ENCODE measurements at places on chromosomes 5 and 9.

GRCh38 chr5:69364414-69364813 lies 4.9 kb downstream of the AK6 start:
- DNase-seq, result no peak

DNA sequence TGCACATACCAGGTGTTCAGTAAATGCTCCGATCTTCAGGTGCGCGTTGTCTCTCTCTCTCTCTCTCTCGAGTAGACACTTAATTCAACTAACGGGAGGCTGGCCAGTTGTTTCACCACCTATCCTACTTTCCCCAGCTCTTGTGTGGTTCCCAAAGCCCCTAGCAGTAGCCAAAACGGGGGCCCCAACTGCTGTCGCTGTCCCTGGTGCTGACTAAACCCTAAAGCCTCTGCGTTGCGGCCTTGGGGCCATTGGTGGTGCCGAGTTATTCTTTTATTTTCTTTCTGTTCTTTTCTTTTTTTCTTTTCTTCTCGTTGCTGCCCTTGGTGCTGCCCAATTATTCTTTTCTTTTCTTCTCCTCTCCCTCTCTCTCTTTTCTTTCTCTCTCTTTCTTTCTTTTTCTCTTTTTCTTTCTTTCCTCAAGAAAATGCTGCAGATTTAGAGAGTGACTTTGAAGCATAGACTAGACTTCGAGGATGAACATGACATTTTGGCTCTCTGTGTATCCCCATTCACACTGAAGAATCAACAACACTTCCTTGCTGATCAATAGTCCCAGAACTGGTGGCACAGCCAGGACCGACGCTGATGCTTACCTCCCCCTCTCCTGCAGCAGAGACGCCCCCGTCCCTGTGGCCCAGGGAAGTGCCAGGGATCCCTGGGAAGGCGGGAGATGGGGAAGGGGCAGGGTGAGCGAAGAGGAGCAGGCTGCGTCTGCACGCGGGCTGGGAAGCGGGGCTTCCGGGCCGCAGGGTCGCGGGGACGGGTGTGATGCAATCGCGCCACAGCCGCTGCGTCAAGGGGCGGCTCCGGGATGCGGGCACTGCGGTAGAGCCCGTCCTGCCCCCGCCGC lies at the start of gene FBLL1:
Gene FBLL1 (plus strand): TSS at position 785 of the 853 bp plus-strand sequence. CDS start 200 bp downstream, outside the sequence.
- peak; percentile 44 for DNase-seq

- DNase-seq, result no peak
Measured at GRCh38 chr9:120299785-120300184, 280.2 kb downstream of the CDK5RAP2 start.

DNA sequence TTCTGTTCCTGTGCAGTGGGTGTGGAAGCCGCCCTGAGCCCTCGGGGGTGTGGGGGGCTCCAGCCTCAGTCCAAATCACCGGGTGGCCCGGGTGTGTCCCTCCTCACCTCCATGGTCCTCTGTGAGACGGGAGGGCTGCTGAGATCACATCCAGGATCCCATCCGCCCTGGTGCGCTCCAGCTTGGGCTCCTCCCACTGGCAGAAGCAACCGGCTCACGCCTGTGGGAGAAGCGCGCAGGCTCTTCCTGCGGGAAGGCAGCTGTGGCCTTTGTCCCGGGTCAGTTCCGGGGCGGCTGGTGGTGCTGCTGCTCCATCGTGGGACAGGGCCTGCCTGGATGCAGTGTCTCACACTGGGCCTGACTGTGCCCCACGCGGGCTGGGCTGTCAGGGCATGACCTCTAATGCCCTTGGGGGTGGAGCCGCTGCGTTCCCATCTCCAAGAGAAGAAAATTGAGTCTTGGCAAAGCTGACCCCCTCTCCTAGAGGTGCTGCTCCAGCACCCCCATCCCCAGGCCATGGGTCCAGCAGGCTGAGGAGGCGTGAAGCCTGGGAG lies 18.5 kb downstream of the OLFM1 start:
- no peak for DNase-seq

DNA sequence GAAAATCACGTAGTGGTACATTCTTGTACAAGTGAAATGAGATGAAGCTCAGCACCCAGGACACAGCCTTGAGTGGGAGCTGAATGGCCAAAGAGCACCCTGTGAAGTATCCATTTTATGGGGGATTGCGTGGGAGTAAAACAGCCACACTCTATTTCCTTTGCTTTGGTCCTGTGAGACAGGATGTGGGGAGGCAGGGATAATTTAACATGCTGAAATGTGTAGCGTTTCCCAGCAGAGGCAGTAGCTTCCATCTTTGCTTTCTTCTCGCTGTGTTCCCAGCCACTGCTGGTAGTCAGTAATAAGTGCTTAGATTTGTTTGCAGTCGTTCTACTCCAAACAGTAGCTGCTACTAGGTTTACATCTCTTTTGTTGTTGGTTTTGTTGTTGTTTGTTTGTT lies 4.4 kb downstream of the IL31RA start:
- no peak for DNase-seq

- no peak for DNase-seq
Measured at GRCh38 chr5:160930406-160930805, 78.4 kb upstream of the ATP10B start.

GRCh38 chr5:55544341-55544740 lies 9.6 kb upstream of the PLPP1 start:
- DNase-seq, result no peak

GRCh38 chr5:180908400-180908799 lies 9.4 kb downstream of the BTNL8 start:
- no peak for DNase-seq

DNA sequence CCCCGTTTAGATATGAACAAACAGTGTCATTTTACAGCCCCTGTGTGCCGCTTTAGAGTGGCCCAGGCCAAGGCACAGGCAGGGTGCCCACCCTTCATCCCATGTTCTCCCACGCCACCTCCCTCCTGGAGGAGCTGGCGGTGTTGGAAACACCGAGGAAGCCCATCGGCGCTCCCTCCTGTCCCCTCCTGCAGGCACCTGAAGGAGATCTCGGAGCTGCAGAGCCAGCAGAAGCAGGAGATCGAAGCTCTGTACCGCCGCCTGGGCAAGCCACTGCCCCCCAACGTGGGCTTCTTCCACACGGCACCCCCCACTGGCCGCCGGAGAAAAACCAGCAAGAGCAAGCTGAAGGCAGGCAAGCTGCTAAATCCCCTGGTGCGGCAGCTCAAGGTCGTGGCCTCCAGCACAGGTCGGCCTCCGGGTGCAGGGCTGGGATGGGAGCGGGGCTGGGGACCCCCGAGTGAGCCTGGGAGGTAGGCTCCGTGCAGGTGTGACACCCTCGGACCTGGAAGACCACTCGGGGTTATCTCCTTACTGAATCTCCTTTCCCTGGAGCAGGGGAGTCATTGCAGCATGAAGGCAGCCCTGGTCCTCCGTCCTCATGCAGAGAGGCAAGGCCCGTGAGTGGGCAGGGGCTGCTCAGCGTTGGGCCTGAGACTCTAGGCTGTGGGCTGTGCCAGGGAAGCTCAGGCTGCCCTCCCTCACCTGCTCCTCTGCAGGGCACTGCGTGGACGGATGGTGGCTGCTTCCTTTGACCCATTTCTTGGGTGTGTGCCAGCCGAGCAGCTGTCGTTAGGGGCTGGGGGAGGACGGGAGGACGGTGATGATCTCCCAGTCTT lies 113.9 kb downstream of the WNK2 start:
- DNase-seq, result peak; percentile 35

- DNase-seq, result no peak
Measured at GRCh38 chr9:133681658-133682306, 45.6 kb downstream of the DBH start.

GRCh38 chr5:80837679-80838078 lies 122.5 kb upstream of the RASGRF2 start:
- DNase-seq, result no peak

GRCh38 chr5:57246426-57246825 lies 72.6 kb downstream of the GPBP1 start:
- no peak for DNase-seq

DNA sequence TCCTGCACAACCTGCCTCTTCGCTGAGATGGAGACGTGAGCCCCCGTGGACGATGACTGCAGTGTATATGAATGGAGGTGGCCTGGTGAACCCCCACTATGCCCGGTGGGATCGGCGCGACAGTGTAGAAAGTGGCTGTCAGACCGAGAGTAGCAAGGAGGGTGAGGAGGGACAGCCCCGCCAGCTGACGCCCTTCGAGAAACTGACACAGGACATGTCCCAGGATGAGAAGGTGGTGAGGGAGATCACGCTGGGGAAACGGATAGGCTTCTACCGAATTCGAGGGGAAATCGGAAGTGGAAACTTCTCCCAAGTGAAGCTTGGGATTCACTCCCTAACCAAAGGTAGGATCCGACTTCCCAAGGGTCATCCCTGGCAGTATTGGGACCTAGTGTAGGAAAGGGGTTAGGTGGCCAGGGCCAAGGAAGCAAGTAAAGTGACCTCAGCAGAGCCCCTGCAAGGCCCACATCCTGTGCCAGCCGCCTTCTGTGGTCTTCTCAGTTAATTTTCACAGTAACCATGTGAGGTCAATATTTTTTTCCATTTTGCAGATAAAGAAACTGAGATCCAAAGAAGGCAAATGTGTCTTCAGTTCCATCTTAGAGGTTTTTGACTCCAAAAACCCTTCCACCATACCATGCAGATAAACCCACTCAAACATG lies 53.8 kb downstream of the NIM1K start:
- no peak for DNase-seq

GRCh38 chr5:110072651-110073050 lies 382.9 kb downstream of the MAN2A1 start:
- DNase-seq, result no peak

DNA sequence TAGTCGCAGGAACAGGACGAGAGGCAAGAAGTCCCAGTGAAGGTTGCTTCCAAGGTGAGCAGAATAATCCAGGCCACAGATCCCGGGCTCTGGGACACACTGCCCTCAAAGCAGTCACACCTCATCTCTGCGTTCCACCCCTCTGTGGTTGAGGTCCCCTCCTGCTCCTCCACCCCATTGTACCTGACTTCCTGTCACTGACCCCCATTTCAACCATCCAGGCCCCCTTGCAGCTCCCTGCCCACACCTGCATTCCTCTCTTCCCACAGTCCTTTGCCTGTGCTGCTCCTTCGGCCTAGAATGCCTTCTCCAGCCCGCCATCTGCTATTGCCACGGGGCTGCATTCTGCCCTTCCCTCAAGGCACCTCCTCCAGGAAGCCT lies 73.5 kb downstream of the PAX5 start:
- DNase-seq, result no peak

GRCh38 chr5:170587808-170588207 lies 84.0 kb downstream of the KCNIP1 start:
- DNase-seq, result no peak

DNA sequence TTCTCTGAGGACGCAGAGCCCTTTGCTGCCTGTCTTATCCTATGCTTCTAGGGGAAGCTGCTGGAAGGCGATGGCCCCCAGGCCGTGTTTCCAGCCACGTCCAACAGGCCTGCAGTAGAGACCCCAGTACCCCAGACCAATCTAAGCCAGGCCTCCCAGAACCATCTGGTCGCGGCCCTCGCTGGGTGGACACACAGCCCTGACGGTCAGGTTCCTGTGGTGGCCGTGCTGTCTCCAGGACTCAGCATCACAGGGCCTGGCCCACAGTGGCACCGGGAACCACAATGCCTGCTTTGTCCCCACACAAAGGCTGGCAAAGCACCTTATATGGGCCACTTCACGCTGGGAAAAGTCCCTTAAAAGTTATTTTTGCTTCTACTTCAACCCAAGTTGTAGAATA lies 44.5 kb downstream of the SEMA4D start:
- no peak for DNase-seq

- no peak for DNase-seq
Measured at GRCh38 chr5:160311491-160312133, 752 bp downstream of the CCNJL start.

DNA sequence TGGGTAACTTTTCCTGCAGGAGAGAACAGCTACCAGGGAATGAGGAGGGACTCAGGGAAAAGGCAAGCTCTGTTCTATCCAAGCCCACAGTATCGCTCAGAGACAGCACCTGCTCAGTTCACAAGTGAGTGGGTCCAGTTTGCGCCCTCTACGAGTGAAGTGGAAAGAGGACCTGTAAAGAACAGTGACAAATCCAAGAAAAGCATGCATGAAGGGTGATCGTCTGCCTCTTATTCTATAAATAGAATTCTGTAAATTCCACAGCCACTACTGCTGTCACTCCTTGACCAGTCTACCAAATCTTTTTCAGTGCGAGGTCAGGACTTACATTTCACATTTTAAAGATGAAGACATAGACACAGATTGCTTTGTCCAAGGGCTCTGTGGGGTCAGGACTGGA lies 117.5 kb downstream of the ENTREP1 start:
- no peak for DNase-seq

DNA sequence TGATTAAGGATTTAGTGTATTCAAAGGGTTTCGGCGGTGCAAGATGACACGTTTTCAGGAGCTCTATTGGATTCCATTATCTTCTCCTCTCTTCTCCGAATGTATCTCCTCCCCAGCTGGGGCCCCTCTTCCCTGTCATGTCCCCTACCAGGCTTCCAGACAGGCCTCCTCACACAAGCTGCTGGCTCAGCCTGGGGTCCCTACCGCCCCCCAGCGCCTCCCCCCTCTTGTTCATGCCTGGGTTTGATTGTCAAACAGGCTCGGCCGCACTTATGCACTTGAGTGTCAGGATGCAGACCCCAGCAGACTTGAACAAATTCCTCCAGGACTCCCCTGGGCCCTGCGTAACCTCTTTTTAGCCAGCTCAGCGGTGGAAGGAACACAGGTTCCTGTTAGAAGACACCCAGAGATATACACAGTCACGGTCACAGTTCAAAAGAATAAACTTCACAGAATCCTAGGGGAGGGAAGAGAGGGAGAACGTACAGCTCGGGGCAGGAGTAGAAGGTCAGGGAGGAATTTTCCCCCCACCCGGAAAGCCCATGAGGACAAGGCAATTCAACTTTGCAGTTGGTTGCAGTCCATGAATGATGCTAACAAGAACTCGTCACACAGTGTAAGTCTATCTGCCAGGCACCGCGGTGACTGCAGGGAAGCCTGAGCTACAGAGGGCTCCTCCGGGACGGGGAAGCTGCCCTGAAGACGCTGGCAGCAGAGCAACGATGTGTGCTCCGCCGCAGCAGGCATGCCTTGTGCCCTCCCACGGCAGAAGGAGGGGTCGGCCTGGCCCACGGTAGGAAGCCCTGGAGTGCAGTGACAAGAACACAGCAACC lies 560.0 kb downstream of the BNC2 start:
- no peak for DNase-seq

DNA sequence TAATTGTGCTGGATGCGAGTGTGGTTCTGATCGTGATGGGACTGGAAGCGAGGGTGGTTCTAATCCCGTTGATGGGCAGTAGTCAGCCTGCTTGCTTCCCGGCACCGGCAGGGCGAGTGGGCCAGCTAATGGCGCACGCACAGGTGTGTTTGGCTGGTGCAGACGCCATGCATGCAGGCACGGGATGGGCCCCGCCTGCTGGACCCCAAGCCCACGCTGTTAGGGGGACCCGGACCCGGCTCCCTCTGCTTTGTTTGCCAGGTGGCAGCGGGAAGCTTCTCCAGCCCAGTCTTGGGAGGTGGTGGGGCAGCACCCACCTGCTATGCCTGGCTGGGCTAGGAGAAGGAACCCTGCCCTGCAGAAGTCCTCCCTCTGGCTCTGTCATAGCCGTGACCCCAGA lies 70.3 kb downstream of the VAV2 start:
- DNase-seq, result no peak
